ENCODE measurements at places on chromosomes 3 and 15. TPM values are rescaled to one million over a fixed set of nuclear protein-coding genes. Genes with fewer than 3 reads are reported as not detected.

GRCh38 chr3:69120879-69121464 lies 1.4 kb downstream of the LMOD3 start:
- DNase-seq = peak; percentile 76

GRCh38 chr15:68348081-68348480 lies 70.5 kb downstream of the FEM1B start:
- peak; percentile 27 for DNase-seq

GRCh38 chr3:149276619-149277018 lies 55.0 kb upstream of the CP start:
- DNase-seq = no peak

DNA sequence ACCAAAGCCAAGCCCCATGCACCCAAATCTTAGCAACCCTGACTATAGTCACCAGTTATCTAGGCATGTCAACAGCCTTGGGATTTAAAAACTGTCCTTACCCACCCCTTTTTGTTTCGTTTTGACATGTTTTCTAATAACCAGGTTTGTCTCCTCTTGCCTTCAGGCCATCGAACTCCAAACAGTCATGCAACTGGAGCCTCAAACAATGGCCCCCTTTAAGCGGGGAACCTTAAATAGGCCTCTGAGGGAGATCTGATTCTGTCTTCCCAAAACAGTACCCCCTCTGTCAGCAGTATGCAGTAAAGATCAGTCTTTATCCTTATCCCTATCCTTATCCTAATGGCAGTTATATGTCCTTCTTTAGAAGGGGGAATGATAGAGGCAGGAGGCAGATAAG lies 105.7 kb downstream of the DPH6 start:
- no peak for DNase-seq

- DNase-seq = peak; percentile 8
Observed at GRCh38 chr15:85750319-85751290, 44.1 kb downstream of the KLHL25 start.

The MORC1 gene
- not detected for total RNA-seq

- no peak for DNase-seq
Observed at GRCh38 chr3:173003471-173003870, 137.6 kb downstream of the SPATA16 start.

DNA sequence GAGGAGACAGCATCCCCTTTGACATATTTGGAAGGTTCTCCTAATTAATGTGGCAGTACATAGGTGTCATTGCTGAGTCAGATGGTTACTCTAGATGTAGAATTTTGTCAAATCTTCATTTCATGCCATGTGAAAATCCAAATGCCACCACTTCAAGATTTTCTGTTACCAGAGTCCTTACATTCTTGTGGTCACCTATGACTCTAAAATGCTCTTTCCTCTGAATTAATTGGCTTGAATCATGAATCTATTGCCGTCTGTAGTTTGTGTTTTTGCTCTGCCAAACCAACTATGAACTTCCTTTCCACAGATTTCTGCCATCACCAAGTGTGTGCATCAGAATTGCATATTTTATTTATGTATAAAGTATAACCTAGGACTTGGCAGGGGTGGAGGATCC lies 269.4 kb upstream of the ZPLD1 start:
- DNase-seq = peak; percentile 63

DNA sequence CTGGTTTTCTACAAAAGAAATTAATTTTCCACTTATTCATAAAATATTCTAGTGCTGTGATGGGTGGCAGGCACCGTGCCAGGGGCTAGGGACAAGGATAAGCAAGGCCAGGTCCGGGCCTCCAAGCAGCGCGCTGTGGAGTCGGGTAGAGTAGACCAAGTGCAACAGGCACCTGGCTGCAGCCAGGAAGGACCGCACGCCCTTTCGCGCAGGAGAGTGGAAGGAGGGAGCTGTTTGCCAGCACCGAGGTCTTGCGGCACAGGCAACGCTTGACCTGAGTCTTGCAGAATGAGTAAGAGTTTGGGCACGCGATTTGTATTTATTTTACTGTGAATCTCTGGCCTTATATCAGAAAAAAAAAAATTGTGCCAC lies at the start of gene CASR:
CASR (plus strand) TSS at position 148 of the 372 bp plus-strand sequence. CDS start 70,522 bp downstream, outside the sequence.
- no peak for DNase-seq

All from IMR-90 (cell line).